H4 (cell line): ENCODE measurements at places on chromosomes 16 and 17.

DNA sequence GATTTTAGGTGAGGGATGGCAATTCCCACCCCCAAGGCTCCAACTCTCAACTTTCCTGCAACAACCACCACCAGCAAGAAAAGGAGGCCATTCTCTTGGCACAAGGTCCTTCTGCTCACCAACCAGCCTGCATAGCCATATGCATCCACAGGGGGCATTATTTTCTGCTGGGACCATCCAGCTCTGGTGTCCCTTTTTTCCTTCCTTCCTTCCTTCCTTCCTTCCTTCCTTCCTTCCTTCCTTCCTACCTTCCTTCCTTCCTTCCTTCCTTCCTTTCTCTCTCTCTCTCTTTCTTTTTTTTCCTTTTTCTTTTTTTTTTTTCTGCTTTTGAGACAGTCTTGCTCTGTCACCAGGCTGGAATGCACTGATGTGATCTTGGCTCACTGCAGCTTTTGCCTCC is 21.1 kb upstream of the COX10 start:
- DNase-seq: no peak

- peak; percentile 78 for DNase-seq
These were observed 57.4 kb downstream of the HS3ST3A1 start for GRCh38 chr17:13544292-13544691.

DNA sequence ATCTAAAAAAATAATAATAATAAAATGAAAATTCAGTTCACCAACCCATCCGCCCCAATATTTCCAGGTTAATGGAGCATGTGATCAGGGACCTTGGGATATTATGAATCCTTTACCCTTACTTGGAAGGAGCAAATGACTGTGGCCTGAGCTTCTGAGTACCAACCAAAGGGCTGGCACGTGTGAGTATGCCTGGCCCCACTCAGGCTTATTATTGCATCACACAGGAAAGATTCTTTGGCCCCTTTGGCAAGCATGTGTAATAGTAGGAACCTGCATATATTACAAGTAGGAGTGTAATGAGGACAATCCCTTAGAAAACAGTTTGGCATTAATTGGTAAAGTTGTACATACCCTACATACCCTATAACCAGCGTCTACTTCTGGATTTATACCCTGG is 7.2 kb upstream of the C17orf78 start:
- peak; percentile 25 for DNase-seq

DNA sequence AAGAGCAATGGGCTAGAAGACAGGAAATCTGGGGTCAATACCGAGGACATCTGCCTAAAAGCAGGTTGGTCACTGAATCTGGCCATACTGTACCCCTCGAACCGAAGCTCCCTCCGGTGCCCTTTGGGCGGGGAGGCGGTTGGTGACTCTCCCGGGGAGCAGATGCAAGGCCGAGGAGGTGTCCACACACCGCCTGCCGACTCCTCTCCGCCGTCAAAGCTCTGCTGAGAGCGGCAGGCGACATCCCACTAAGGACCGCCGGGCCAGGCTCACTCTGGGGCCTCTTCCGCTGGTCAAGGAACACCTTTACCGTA is 458 bp downstream of the ZNF200 start:
- DNase-seq: no peak

DNA sequence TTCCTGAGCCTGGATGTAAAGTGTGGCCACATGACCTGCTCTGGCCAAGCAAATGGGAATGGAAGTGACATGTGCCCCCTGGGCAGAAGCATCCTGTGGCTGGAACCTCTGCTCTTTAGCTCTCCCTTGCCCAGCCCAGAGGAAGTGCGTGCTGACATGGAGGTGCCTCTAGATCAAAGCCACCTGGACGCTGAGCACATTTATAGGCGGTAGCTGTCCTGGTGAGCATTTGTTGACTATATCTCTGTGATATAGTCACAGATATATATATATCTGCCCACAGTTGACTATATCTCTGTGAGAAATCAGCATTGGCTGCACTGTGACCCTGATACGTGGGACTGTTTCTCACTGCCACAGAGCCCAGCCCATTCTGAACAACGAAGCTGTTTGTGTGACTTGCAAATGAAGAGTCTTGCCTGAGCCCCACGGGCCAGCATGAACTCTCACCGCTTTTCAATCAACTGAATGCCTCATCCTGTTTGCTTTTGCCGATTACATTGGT is 118.8 kb downstream of the C16orf95 start:
- no peak for DNase-seq

GRCh38 chr17:76145231-76146052 is 4.4 kb upstream of the FOXJ1 start:
- no peak for DNase-seq

DNA sequence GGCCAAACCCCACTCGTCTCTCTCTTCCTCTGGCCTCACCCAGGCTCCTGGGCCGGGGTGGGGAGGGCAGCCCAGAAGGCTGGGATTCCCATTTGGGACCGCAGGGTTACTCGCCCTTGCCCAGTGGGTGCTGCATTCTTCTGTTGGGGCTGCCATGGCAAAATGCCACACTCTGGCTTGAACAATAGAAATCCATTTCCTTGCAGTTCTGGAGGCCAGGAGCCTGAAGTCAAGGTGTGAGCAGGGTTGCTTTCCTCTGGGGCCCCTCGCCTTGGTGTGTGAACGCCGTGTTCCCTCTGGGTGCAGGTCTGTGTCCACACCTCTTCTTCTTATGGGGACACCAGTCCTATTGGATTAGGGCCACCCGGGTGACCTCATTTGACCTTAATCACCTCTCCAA is 105.8 kb upstream of the GSE1 start:
- DNase-seq: no peak

DNA sequence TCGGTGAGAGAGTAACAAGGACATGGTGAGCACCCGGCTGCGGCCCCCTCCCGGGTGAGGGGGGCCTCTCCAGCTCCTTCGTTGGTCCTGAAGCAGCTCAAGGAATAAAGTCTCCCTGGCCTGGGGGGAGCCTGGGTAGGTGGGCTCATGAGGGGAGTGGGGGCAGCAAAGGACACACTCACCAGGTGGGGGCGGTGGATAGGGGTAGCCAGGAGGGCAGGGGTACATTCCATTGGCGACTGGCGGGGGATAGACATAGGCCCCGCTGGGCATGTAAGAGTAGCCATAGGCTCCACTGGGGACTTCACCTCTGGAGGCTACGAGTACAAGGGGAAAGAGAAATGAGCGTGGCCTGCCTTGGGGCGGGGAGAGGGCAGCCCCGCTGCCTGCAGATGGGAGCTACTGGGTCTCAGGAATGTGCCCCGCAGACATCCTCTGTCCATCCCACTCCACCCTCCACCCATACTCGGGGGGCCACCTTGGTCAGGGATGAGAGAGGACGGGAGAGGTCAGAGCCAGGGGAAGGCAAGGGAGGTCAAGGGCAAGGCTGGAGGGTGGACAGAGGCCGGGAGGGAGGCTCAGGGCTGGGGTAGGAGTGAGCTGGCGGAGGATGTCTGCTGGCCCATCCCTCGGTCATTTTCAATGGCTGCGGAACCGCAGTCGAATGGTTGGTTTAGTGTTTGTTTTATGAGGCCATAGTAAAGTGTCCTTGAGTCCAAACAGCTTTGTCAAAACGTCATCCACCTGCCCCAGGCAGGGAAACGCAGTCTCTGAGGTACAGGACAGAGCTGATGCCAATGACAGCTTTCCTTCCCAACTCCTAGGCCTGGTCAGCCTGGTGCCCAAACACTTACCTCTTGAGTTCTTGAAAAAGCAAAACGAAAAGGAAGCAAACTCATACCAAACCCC is 3.7 kb upstream of the UNC13D start:
- DNase-seq: no peak

DNA sequence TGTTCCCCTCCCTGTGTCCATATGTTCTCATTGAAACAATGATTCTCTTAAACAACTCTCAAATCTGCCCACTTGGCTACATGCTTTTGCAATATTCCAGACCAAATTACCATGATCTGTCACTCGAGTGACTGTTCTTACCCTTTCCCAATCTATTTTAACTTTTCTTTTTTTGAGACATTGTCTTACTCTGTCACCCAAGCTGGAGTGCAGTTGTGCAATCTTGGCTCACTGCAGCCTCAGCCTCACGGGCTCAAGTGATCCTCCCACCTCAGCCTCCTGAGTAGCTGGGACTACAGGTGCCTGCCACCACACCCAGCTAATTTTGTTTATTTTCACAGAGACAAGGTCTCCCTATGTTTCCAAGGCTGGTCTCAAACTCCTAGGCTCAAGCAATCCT is 58.8 kb upstream of the CLEC18A start:
- no peak for DNase-seq

DNA sequence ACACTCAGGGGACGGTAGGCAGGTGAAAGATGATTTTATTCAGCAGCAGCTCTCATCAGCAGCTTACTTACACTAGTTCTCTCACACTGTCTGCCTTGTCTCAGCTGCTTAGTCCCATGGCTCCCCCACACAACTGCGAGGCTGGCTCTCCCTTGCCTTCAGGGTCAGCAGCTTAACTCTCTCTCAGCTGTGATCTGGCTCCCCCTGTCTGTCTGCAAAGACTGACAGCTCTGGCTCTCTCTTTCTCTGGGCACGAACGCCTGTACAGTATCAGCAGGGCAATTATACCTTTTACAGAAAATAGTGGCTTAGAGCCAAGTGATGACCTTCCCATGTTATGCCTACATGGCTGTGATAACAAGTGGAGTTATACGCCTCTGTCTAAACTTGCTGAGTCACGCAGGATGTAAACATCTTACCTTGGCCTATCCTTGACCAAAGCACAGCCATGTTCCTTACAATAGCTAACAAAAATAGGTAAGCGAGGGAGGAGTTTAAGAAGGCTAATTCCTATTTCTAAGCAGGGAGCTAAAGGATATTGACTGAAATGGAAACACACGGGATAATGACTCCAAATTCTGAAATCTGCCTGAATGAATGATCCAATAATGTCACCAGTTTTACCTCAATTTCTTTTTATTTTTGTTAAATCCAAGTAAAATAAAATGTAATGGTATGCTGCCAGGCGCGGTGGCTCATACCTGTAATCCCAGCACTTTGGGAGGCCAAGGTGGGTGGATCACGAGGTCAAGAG is 1.1 kb upstream of the NDUFAB1 start:
- DNase-seq: peak; percentile 11
